ENCODE measurements at places on chromosomes 16 and 17.

GRCh38 chr16:24010440-24011089, 174.8 kb downstream of the PRKCB start:
- DNase-seq = peak; percentile 61

- no peak for DNase-seq
Observed at GRCh38 chr17:65609286-65609685, 47.8 kb upstream of the AXIN2 start.

DNA sequence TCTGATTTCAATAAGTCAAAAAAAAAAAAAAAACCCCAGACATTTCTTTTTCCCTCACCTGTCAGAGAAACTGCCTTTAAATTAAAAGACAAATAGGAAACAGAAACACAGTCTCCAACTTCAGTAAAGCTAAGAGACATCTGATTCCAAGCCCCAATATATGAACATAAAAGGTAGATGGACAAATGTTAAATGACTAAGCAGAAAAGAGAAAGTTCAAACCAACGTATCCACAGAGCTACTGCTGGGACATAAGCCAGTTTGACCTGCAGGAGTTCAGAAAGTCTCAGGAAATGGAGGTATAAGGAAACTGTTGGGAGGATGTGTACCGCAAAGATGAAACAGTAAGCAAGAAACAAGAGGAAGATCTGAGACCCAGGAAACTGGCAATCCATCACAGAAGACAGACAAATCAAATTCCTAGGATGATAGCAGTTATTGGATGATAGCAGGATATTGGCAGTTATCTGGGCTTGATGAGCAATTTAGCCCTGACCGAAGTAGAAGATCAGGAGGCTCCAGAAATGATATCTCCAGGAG, 135.0 kb downstream of the BRIP1 start:
- DNase-seq = no peak

- DNase-seq = no peak
Observed at GRCh38 chr16:65548470-65548869, 426.6 kb upstream of the CDH11 start.

- no peak for DNase-seq
Observed at GRCh38 chr17:30230596-30231125, 4.8 kb downstream of the SLC6A4 start.

- DNase-seq = no peak
Observed at GRCh38 chr16:70614208-70614951, 32.0 kb upstream of the IL34 start.

- DNase-seq = no peak
Observed at GRCh38 chr17:17806035-17806434, 30.8 kb downstream of the SREBF1 start.

DNA sequence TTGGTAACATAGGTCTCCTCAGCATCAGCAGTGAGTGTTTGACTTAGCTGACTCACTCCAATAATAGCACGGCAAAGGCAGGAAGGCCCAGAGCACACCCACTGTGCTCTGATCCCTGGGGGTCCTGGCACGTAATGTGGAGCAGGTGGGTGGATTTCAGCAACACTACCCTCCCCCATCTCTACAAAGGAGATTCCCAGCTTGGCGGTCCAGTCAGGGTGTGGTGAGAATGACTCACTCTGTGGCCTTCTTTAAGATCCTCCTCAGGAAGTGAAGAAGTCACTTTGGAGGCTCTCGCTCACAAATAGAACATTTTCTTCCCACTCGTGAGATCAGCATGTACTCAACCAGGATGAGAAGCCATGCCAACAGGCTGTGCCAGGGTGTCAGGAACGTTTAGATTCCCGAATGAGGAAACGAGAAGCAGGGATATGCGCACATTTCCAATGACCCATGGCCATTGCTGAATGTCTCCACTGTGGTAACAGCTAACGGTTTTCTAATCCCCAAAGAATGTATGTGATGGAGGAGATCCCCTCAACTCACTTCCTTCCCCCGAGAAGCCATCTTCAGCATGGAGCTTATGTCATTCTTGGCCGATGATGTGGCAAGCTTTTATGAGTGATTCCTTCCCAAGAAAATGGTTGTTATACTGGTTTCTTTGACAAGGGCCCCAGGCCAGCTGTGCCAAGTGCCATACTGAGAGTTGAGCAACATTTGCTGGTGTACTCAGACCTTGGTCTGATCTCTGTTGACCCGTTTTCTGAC, 365.2 kb downstream of the C16orf95 start:
- DNase-seq = no peak
